ENCODE measurements at places on chromosomes 1 and 21.

- DNase-seq = no peak
Observed at GRCh38 chr1:166202546-166202945, 35.7 kb upstream of the FAM78B start.

DNA sequence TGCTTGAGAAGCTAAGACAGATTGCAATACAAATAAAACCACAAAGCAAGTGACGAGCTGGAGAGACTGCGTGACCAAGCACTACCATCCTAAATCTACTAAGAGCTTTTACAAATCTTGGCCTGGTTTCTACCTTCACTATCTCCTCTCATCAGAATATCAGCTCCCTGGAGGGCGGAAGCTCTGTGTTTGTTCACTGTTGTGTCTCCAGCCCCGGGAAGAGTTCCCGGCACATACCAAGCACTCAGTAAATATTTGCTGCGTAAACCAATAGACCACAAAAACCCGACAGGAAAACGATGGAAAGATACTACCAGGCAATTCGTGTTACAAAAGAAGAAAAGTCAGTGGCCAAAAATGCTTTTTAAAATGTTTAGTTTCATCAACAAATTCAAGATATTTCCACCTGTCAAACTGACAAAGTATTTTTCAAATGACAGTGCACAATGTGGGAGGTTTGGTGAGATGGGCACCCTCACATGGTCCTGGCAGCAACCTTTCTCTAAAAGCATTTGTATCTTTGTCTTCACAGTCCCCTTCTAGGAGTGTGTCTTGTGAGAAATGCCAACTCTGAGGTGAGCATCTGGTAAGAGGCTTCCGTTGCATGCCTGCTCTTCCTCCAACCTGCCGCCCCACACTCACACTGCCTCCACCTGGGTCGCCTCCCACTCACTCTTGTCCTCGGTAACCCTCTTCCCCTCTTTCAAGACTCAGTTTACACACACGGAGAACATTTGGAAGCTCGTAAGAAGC lies 34.7 kb downstream of the SLC1A7 start:
- no peak for DNase-seq

- DNase-seq = no peak
Observed at GRCh38 chr1:59218521-59219236, 78.2 kb upstream of the FGGY start.

DNA sequence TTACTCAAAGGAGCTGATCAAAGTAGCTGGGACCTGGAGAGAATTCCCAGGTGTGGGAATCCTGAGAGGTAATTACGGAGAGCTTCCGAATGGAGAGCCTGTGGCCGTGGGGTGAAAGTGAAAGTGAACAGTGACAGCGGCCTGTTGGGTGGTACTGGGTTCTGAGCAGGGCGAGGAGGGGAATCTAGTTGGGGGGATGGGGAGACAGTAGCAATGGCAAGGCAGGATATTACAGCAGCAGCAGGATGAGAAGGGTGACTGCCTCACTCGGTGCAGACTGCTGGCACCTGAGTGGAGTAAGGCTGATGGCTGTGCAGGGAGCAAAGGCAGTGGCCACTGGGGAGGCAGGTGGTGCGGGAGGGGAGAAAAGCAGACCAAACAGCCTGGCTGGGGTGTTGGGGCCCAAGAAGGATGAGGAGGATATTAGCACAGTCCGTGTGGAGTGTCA lies 70.3 kb upstream of the PRDX6 start:
- no peak for DNase-seq

DNA sequence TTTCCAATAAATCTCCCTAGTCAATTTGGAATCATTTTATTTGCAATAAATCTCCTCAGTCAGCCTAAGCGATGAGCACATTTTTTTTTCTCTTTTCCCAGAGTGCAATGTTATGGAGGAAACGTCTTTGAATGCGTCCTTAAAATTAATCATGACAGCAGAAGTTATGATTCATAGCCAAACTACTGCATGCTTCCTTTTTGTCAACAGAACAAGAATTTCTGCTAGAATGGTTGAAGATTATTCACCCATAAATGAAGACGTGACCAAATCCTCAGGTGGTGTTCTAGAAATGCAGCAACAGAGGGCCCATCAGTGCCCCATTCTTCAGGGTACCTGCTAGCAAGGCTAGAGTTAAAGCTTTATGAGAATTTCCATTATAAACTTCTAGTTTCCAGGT lies 407.9 kb upstream of the PKN2 start:
- no peak for DNase-seq

DNA sequence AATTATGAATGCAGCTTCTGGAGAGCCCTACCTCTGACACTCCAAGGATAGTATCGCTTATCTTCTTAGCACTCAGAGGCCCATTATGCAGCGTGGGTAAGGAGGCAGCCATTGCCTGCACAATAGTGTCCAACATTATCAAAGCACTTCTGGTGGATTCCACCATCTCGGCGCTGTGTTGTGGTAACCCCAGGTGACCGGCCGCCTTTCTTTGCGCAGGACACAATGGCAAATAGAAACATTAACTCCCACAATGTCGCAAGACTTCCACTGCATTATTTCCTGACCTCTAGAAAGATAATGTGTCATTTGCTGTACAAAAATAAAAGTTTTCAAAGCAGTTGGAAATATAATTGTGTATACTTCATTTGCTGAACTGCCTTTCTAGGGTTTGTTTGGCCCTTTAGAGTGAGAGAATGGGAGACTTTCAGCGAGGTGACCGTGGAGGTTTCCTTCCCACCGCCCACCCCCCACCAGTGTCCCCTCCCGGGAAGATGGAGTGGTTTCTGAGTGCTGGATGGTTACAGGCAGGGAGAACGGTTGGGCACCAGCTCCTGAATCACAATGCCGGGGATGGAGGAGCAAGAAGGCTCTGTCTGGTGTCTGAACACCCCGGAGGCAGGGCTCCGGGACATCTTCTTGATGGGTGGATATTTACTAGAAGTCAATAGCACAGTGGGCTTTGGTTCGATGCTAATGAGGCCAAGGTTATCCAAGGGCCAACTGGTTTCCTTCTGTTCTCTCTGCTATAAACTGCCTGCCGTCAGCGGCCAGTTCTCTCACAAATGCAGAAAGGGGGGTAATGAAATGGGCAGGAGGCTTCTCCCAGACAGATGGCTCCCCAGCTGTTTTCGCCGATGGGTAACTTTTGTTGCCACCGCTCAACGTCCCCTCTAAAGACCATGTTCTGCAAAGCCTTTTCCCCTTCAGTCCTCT lies 215.4 kb upstream of the PROX1 start:
- no peak for DNase-seq

GRCh38 chr21:43632373-43632905 lies 26.8 kb downstream of the HSF2BP start:
- no peak for DNase-seq

GRCh38 chr1:176801514-176802020 lies 338.6 kb downstream of the PAPPA2 start:
- no peak for DNase-seq

GRCh38 chr1:55230659-55231058 lies 15.5 kb upstream of the USP24 start:
- DNase-seq = no peak

DNA sequence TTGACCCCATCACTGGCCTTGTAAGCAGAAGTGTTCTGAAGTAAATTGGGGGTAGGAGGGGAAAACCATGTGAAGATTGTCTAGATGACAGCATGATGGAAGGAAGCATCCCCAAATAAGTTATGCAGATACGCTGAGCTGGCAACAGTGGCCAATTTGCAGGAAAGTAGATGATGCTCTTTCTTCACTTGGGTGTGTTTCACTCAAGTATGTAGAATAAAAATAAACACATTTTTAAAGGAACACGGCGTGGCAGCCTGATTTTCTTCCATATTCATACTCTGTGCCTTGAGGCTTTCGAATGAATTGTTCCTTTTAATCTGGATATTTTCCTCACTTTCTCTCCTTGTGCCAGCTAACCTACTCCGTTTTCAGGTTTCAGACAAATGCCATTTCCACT lies 295.5 kb upstream of the DPYD start:
- no peak for DNase-seq

DNA sequence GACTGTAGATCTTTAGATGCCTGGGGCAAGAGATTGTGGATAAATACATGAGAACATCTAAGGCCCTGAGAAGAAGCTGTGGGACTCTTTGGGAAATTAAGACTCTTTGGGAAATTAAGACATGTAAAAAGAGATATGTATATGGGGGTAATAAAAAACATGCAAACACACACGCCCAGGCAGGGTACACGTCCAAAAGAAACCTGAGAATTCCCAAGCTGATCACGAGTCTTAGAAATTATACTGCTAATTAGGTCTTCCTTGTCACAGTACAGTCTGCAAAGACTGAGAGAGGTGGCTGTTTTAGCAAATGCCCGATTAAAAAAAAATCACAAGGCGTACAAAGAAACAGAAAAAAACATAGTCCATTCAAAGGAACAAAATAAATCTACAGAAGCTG lies 39.3 kb upstream of the ERO1B start:
- no peak for DNase-seq

- no peak for DNase-seq
Observed at GRCh38 chr1:29218223-29218622, 12.5 kb downstream of the MECR start.

- DNase-seq = no peak
Observed at GRCh38 chr1:157104598-157105293, 5.1 kb upstream of the ETV3L start.

DNA sequence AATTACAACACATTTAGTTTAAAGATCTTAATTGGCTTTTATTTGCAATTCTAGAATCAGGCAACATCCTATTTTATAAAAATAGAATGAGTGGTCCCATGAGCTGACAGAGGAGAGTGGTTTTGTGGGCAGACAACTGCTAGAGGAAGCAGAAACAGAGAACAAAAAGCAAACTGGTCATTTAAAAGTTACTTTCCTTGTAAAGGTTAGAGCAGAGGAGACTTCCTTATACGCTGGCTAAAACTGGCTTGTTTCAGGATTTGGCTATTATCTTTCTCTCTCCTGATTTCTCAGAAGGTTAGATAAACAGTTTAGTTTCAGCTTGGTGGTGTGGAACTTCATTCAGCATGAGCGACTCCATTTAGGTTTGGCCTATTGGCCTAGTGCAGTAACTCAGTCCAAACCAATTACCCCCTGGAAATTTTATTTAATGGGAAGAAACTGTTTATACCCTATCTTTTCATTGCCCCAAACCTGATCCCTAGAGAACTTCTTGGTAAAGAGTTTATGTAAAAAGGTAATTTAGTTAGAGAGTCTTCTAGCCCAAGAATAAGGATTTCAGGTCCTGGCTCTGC lies 32.2 kb upstream of the IL20 start:
- DNase-seq = no peak

DNA sequence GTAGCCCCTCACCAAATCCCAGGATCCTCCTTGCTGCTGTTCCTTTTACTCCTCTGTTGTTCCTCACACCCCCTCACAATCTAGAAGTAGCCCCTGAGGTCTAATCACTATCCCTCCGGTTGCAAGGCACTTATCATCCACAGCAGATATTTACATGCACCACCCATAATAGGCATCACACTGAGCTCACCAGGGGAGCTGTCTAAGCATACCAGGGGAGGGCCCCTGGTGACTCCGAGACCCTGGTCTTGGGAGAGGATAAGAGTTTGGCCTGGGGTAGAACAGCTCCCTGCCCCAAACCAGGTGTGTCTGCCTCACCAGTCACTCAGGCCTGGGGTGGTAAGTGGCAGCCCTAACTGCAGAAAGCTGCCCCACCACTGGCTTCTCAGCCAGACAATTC lies 37.3 kb upstream of the ZC3H12A start:
- DNase-seq = no peak

DNA sequence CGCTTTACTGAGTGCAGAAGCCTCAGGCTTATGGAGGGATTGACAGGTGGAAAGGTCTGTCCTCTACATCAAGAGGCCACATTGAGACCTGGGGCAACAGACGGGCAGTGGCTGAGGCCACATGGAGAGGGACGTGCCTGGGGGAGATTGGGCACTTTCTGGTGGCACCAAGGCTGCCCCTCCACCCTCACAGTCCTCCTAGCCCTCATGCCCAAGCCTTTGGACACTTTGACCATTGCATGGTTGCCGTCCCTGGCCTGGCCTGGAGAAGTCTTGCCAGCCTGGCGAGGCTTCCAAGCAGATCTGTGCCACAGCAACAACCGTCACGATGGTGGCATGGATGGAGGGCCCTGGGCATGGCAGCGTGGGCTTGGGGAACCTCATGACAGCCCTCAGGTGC lies 192.1 kb upstream of the VAMP3 start:
- DNase-seq = no peak

- no peak for DNase-seq
Observed at GRCh38 chr1:16017461-16018303, at the start of gene HSPB7. TSS of gene HSPB7 (minus strand) at chr1:16018043. CDS start at chr1:16017963, 80 bp downstream.

- DNase-seq = no peak
Observed at GRCh38 chr1:207950750-207951149, 39.8 kb upstream of the CD34 start.

DNA sequence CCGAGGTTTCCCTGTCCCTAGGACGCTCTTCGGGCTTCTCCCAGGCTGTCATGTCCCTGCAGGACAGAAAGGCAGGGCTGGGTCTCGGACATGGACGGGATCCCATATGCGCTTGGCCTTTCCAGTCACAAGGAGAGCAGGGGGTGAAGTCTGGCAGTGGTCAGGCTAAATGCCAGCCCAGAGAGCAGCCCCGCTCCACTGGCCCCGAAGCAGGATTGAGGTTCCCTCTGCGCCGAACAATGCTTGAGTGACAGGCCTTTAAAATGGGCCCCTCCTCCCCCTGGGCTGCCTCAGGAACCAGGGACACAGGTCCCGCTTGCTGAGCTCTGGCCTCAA lies 12.7 kb downstream of the DRAXIN start:
- no peak for DNase-seq

GRCh38 chr1:8197493-8198282 lies 120.2 kb upstream of the SLC45A1 start:
- DNase-seq = no peak

- DNase-seq = no peak
Observed at GRCh38 chr21:34619841-34620665, 5.1 kb upstream of the RCAN1 start.

Measured in stimulated activated CD4-positive, alpha-beta T cell treated with anti-CD3 and anti-CD28 coated beads, Interleukin-1b, Interleukin-23, amount 100 ng/mL, for 1 hour (primary cell).